ENCODE measurements at places on chromosomes 7 and 10. TPM values are rescaled to one million over a fixed set of nuclear protein-coding genes. Genes with fewer than 3 reads are reported as not detected.

- no peak for DNase-seq
These were observed 147.0 kb downstream of the NRP1 start for GRCh38 chr10:33187427-33187999.

ADRA2A gene
- 5.4 TPM for total RNA-seq

- DNase-seq, result no peak
These were observed at the start of gene ADCYAP1R1 for GRCh38 chr7:31051598-31052486. ADCYAP1R1 (plus strand) TSS chr7:31052308; CDS start chr7:31063265, 10,957 bp downstream.

GRCh38 chr10:129717816-129718547 lies 246.1 kb downstream of the EBF3 start:
- DNase-seq, result no peak
